EL (cell line): ENCODE measurements at places on chromosomes 6 and 20.

GRCh38 chr6:26501482-26501986 is 1.4 kb downstream of the BTN1A1 start:
- peak; percentile 31 for DNase-seq

- no peak for DNase-seq
Observed at GRCh38 chr6:43268782-43269272, 25.5 kb downstream of the TTBK1 start.

GRCh38 chr6:104608101-104608500 is 251.6 kb downstream of the HACE1 start:
- DNase-seq = no peak

GRCh38 chr6:165766026-165766425 is 103.0 kb upstream of the PDE10A start:
- no peak for DNase-seq

GRCh38 chr20:1190847-1191246 is 6.1 kb upstream of the TMEM74B start:
- no peak for DNase-seq

DNA sequence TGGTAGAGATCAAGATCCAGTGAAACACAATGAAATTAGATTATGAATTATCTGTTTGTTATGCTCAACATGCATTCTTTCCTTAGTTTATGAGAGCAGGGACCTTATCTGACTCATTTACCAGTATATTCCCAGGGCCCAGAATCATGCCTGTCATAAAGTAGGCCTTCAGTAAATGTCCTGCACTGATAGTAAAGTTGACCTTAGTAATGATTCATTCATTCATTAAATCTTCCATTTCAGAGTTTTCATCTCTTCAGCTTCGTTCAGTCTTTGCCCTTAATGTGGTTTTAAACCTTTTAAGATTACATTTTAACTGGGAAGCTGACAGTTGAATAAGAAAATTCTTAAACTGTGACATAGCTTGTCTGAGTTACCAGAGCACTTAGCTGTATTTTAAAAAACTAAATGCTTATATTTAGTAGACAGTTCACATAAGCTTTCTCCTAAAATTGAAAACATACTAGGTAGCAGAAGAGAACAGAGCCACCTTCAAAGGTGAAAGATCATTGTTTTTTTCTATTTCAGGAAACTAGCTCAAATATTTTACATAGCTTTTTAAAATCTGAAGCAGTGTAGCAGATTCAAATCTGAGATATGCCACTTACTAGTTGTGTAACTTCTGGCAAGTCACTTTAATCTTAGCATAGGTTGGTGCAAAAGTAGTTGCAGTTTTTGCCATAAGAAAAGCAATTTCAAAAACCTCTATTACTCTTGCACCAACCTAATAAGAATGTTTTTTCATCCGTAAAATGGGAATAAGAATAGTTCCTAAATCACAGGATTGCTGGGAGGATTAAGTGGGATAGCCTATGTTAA is 41.4 kb downstream of the MCM8 start:
- DNase-seq = peak; percentile 81

- DNase-seq = peak; percentile 62
Observed at GRCh38 chr6:159163901-159164370, 5.3 kb upstream of the FNDC1 start.
